ENCODE measurements at places on chromosomes 7 and 10.

- DNase-seq = no peak
Measured at GRCh38 chr10:71442000-71442399, 45.3 kb downstream of the CDH23 start.

GRCh38 chr10:125122566-125122965 is 37.8 kb downstream of the CTBP2 start:
- DNase-seq = no peak

- DNase-seq = no peak
Measured at GRCh38 chr10:109247814-109248213, 675.5 kb downstream of the XPNPEP1 start.

- no peak for DNase-seq
Measured at GRCh38 chr10:48672596-48673265, 11.9 kb upstream of the WDFY4 start.

DNA sequence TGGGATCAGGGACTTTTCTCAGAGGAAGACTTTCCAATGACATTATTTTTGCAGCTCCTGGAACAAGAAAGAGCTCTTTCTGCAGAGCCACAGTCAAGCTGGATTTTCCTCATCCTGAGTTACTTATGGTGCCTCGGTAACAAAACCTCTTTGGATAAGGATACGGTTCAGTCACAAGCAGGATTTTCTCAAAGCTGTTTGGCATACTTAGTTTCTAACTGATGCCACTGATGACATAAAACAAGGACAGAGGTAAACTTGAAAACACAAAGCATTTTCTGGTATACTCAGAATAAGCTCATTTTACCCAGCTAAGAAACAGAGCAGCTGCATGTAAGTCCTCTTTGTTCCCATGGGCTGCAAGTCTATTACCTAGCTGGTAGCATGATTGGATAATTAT is 340.9 kb upstream of the MEOX2 start:
- DNase-seq = no peak

- DNase-seq = no peak
Measured at GRCh38 chr10:50558371-50558770, 65.4 kb downstream of the SGMS1 start.

DNA sequence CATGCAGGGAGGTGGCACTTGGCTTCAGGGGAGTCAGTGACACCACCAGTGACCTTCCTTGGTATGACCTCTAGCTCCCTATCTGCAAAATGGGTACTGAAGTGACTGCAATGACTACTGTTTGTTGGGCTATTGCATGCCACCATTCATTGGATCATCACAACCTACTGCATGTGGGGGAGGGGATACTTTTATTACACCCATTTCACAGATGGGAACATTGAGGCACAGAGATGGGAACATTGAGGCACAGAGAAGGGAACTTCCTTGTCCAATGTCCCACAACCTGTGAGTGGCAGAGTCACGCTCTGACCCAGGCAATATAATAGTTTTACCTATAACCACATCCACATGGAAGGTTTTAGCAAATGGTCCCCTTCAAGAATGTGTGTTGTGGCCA is 12.2 kb upstream of the MYH16 start:
- no peak for DNase-seq

DNA sequence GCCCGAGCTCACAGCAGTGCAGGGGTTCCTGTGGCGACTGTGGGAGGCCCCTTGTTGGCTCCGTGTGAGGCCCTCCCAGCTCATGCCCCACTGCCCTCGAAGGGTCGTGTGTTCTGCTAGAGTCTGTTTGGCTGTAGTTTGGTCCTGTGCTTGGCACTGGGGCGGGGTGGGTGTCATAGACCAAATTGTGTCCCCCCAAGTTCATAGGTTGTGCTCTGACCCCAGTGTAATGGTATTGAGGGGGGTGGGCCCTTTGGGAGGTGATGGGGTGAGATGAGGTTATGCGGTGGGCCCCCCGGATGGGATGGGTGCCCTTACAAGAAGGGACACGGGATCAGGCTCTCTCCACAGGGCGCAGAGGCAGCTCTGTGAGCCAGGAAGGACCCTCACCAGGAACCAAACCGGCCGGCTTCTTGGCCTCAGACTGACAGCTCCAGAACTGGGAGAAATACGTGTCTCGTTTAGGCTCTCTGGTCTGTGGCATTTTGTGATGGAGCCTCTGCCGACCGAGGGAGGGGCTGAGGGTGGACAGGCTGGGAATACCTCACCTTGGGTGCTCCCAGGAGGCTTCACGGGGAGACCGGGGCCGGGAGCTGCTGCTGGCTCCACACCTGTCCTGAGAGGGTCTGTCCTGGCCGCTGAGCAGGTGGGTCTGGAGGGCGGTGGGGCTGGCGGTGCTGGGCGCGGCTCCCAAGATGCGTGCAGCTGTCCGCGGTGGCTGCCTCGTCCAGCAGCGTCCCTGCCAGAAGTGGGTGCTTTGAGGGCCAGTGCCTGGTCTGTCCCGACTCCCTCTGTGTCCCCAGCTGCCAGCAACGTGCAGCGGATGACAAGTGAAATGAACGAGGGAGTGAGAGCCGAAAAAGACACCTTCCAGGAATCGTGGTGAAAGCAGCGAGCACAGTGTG is 89.4 kb downstream of the INPP5A start:
- no peak for DNase-seq

GRCh38 chr10:78349165-78349516 is 315.5 kb downstream of the RPS24 start:
- no peak for DNase-seq

GRCh38 chr10:126570621-126571602 is 99.6 kb downstream of the C10orf90 start:
- no peak for DNase-seq

DNA sequence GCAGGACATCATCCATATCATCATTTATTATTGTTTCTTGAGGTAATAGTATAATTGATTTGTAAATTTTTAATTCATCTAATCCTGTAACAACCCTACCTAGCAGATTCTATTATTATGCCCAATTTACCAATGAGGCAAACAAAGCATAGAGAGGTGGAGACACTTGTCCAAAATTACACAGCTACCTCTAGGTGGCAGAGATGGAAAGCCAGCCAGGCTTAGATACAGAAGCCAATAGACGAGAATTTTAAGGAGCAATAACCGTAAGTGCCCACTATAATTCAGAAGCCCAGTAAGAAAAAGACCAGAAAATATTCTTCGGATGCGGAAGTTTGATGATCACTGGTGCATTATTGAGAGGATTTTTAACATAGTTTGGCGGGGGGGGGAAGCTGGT is 54.0 kb downstream of the ANK3 start:
- DNase-seq = no peak

- no peak for DNase-seq
Measured at GRCh38 chr10:124614003-124614659, 130.0 kb downstream of the FAM53B start.

- DNase-seq = no peak
Measured at GRCh38 chr10:114525368-114525949, 121.2 kb upstream of the AFAP1L2 start.

All from HFF-Myc (cell line).